Common myeloid progenitor, CD34-positive (primary cell): ENCODE measurements at places on chromosomes 2 and 18.

- no peaks in the 10 kb centered on the region for H3K27me3 ChIP-seq
- H3K4me1 ChIP-seq: no peaks in the 10 kb centered on the region
- H3K27ac ChIP-seq: no peak overlapping the region
- DNase-seq: no peak
- no peaks in the 10 kb centered on the region for H3K36me3 ChIP-seq
- no peak overlapping the region for H3K4me3 ChIP-seq
Measured at GRCh38 chr2:19736191-19736831, 165.5 kb downstream of the TTC32 start.

- no peaks in the 10 kb centered on the region for H3K36me3 ChIP-seq
- H3K27ac ChIP-seq: no peak overlapping the region
- no peak for DNase-seq
- no peak overlapping the region for H3K4me3 ChIP-seq
- H3K4me1 ChIP-seq: peaks cover 31% of the 10 kb centered on the region
Measured at GRCh38 chr2:2851806-2852777, 521.0 kb upstream of the MYT1L start.

DNA sequence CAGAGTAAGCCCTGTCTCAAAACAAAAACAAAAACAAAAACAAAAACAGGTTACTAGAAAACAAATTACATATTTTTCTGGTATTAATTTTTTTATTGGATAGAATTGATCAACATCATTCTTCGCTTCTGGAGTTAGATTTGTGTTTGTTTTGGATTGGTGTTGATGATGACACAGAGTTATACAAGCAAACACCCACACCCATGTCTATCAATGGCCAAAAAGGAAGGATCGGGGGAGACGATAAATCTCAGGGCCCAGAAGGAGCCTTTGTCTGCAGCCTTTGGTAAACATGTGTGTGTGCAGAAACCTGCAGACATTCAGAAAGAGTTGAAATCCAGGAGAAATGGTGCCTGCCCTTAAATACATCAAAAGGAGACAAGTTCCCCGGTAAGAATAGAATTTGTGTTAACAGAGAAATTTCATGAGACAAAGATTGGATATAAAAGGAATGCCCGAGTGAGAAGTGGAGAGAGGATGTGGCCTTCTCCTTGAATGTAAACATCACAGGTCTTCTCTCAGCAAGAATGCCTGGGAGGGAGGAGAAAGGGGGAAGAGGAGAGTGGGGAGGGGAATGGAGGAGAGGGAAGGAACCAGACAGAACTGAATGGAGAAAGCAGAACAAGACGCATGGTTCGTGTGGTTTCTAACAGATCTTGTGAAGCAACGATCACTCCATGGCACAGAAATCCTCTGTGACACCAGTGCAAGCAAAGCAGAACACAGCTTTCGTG lies 40.4 kb upstream of the TMEM178A start:
- no peak overlapping the region for H3K4me3 ChIP-seq
- H3K27me3 ChIP-seq: no peaks in the 10 kb centered on the region
- H3K36me3 ChIP-seq: no peaks in the 10 kb centered on the region
- peak; percentile 16 for DNase-seq
- H3K27ac ChIP-seq: no peak overlapping the region

DNA sequence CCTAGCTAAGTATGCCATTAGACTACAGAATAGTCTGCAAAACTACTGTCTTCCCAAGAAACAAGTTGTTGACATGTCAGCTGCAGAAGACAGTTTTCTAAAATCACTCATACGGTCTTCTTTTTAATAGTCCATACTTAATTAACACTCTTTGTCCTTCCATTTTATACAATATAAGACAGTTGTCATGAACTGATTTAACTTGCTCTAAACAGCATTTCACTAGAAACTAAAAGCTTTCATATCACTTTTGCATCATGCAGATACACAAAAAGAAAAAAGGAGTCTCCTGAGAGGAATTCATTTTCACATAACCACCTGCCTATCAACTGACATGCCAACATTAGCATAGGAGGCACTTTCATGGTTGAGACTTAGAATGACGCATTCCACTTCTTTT lies 1159.6 kb upstream of the CHAC2 start:
- H3K36me3 ChIP-seq: no peaks in the 10 kb centered on the region
- H3K27ac ChIP-seq: no peak overlapping the region
- H3K27me3 ChIP-seq: no peaks in the 10 kb centered on the region
- H3K4me1 ChIP-seq: no peaks in the 10 kb centered on the region
- no peak overlapping the region for H3K4me3 ChIP-seq

- H3K4me1 ChIP-seq: peaks cover 3% of the 10 kb centered on the region
- peak; percentile 65 for DNase-seq
- no peak overlapping the region for H3K4me3 ChIP-seq
- no peak overlapping the region for H3K27ac ChIP-seq
Measured at GRCh38 chr2:71882949-71883472, 264.7 kb downstream of the CYP26B1 start.

DNA sequence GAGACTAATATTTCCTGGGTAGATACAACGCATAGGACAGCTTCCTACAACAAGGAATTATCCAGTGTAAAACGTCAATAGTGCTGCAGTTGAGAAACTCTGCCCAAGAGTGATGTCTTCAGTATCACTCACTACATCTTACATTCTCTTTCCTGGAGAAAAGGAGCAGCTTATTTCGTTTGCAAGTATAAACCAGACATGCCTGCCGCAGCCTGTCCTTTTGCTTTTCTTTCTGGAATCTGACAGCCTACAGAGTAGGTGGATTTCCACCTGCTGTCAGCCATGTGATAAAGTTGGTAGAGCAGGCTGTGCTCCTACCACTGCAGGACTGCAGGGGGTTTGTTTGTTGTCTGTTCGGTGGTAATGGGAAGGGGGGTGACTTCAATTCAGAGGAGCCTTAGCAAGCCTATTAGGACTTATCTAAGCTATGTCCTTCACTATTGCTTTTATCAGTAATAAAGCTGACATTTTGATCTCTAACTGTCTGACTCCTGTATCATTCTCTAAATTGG lies 439.1 kb downstream of the GRB14 start:
- H3K36me3 ChIP-seq: no peaks in the 10 kb centered on the region
- H3K27me3 ChIP-seq: no peaks in the 10 kb centered on the region
- no peak overlapping the region for H3K4me3 ChIP-seq
- no peak for DNase-seq
- peaks cover 6% of the 10 kb centered on the region for H3K4me1 ChIP-seq
- H3K27ac ChIP-seq: no peak overlapping the region

DNA sequence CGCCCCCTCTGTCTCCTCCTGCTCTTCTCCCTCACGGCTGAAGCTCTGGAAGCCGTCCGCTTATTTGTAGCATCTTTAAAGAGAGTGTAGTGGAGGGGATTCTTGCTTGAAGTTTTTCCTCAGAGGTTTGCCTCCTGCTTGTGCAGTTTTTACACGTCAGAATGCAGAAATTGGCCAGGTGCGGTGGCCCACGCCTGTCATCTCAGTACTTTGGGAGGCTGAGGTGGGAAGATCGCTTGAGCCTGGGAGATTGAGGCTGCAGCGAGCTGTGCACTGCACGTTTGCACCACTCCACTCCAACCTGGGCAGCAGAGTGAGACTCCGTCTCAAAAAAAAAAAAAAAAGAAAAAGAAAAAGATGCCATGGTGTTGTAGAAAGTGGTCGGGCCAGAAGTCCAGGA lies 69.0 kb downstream of the ITGB1BP1 start:
- no peaks in the 10 kb centered on the region for H3K4me1 ChIP-seq
- H3K4me3 ChIP-seq: no peak overlapping the region
- DNase-seq: no peak

DNA sequence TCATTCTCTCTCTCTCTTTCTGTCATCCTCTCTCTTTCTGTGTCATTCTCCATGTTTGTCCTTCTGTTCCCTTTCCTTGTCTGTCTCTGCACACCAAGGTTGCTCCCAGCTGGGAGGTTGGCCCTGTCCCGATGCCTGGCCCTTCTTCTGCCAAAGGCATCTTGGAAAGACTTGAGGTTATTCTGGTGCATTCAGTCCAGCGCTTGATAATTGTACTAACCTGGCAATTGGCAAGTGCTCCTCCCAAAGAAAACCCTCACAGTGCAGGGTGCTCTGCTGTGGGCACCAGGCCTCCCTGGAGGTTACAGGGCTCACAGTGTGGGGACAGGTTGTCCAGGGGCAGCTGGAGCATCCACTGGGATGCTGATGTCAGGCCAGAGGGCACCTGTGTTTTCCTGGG lies 95.4 kb downstream of the GLI2 start:
- H3K4me3 ChIP-seq: no peak overlapping the region
- H3K27ac ChIP-seq: no peak overlapping the region
- no peaks in the 10 kb centered on the region for H3K36me3 ChIP-seq

- H3K4me1 ChIP-seq: no peaks in the 10 kb centered on the region
- H3K36me3 ChIP-seq: no peaks in the 10 kb centered on the region
- H3K4me3 ChIP-seq: no peak overlapping the region
- H3K27ac ChIP-seq: no peak overlapping the region
Measured at GRCh38 chr18:62637807-62638687, 77.3 kb upstream of the PHLPP1 start.

DNA sequence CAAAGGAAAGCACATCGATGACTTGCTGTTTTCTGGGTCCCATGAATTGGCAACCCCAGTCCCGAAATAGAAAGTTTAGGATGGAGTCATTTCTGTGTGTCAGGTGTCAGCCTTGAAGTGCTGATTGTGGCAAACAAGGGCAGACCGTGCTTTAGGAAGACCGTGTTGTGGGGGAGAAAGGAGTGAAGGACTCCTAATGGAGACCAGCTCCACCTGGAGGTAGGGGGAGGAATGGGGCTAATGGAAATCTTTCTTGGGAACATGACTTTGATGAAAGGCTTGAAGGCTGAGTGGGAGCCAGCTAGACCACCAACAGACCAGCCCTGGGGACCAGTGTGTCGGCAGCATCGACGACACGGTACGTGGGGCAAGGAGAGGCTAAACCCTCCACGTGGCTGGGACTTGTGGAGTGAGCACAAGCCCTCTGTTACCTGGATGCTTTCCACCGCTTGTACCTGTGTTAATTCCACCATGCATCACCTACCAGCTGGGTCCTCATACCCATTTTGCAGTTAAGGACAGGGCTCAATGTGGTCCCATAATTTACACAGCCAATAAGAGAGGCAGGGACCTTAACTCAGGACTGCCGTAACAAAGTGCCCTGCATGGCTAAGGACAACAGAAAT lies 104.2 kb downstream of the SH3BP4 start:
- H3K27me3 ChIP-seq: no peaks in the 10 kb centered on the region
- DNase-seq: peak; percentile 72
- H3K27ac ChIP-seq: no peak overlapping the region
- H3K36me3 ChIP-seq: peaks cover 14% of the 10 kb centered on the region
- no peaks in the 10 kb centered on the region for H3K4me1 ChIP-seq

DNA sequence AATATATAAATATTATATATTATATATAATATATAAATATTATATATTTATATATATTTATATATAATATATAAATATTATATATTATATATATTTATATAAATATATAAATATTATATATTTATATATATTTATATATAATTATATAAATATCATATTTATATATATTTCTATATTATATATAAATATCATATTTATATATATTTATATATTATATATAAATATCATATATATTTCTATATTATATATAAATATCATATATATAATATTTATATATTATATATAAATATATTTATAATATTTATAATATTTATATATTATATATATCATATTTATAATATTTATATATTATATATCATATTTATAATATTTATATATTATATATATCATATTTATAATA lies 321.4 kb downstream of the CDH2 start:
- DNase-seq: no peak
- no peaks in the 10 kb centered on the region for H3K27me3 ChIP-seq
- H3K4me3 ChIP-seq: no peak overlapping the region
- no peaks in the 10 kb centered on the region for H3K36me3 ChIP-seq

GRCh38 chr2:232980683-232981082 lies 32.4 kb downstream of the NGEF start:
- H3K4me3 ChIP-seq: no peak overlapping the region
- no peak overlapping the region for H3K27ac ChIP-seq
- no peaks in the 10 kb centered on the region for H3K4me1 ChIP-seq
- no peaks in the 10 kb centered on the region for H3K27me3 ChIP-seq
- H3K36me3 ChIP-seq: no peaks in the 10 kb centered on the region

DNA sequence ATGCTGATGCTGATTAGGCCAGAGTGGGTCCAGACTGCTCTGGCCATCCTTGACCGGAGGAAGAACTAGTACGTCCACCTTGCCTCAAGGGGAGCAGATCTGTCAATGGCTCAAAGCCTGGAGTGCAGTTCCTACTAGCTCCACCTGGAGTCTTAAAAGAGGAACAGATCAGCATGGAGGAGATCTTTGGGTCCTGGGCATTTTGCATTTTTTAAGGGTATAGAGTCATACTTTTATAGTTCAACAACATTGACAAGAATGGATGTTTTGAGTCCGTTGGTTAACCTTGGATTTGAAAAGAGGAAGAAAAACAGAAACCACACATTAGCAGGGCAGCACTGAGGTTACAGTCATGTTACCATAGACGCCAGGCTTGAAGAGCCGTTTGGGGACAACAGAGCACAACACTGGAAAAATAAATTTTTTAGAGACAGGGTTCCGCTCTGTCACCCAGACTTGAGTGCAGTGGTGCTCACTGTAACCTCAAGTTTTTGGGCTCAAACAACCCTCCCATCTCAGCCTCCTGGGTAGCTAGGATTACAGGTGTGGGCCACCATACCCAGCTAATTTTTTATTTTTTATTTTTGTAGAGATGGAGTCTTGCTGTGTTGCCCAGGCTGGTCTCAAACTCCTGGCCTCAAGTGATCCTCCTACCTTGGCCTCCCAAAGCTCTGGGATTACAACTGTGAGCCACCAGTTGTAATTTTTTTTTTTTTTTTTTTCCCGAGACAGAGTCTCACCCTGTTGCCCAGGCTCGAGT lies 78.5 kb downstream of the PRKCE start:
- no peak overlapping the region for H3K4me3 ChIP-seq
- no peaks in the 10 kb centered on the region for H3K27me3 ChIP-seq
- peak; percentile 98 for DNase-seq
- peak overlapping the region; percentile 36 for H3K27ac ChIP-seq
- H3K36me3 ChIP-seq: no peaks in the 10 kb centered on the region
- peaks cover 30% of the 10 kb centered on the region for H3K4me1 ChIP-seq

DNA sequence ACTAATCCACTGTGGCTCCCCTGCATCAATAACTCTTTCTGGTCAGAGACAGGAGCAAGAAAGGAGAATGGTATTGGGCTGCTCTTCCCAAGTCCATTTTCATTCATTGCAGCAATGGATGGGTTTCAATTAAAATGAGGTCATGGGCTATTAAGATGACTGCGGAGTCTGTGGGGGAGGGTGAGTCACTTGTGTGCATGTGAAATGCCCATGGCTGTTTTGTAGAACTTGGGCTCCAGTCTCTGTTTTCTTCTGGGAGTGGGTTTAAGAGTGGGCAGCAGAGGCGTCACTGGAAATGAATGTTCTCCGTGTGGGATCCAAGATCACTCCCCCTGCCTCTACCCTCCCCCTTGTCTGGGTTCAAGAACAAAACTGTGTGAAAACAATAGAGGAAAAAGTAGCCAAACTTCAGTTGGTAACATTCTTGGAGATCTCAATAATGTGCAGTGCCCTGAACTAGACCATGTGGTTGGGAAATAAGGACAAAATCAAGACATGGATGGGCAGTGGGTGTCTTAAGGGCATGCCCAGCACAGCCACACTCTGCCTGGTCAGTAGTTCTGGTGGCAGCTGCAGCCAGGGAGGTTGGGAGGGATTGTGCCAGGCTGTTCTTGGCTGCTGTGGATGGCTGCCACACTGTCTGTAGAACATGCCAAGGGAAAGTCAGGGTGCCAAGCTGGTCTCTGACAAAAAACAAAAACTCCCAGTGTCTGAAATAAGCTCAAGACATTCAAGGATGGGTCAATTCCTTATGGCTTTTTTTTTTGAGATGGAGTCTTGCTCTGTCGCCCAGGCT lies 68.2 kb upstream of the CXCR4 start:
- no peaks in the 10 kb centered on the region for H3K4me1 ChIP-seq
- DNase-seq: no peak
- no peak overlapping the region for H3K4me3 ChIP-seq
- H3K27me3 ChIP-seq: no peaks in the 10 kb centered on the region
- H3K27ac ChIP-seq: no peak overlapping the region

GRCh38 chr2:160156100-160156499 lies 44.0 kb downstream of the ITGB6 start:
- H3K36me3 ChIP-seq: no peaks in the 10 kb centered on the region
- no peak overlapping the region for H3K4me3 ChIP-seq
- no peaks in the 10 kb centered on the region for H3K27me3 ChIP-seq
- no peaks in the 10 kb centered on the region for H3K4me1 ChIP-seq
